Transverse colon (tissue), 4 donors: ENCODE measurements at places on chromosomes 3 and 15.

- no peak for DNase-seq
Measured at GRCh38 chr3:189790658-189791057, 159.5 kb downstream of the TP63 start.

DNA sequence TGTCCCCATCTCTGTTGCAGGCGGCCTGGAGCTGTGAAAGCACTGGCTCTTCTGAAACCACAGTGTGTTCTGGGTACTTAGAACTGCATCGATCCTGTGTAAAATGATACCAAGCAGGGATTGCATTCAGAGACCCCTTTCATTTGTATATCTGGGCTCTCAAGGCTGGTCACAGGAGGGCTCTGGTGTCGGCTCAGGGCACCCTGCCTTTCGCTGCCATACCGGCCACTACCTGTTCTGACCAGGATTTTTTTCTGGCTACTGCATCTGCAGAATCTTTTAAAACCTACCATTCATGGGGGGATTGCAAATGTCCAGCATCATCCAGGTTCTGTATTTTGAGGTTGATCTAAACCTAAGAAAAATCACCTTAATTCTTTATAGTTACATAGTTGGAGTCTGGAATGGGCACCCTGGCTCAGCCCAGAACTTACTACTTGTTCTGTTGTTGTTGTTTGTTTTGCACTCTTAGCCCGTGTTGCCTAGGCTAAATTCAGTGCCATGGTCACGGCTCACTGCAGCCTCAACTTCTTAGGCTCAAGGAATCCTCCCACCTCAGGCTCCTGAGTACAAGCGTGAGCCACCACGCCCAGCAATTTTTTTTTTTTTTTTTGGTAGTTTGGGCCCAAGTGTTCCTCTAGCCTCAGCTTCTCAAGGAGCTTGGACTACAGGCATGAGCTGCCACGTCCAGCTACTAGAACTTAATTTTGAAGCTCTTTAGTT lies 52.7 kb downstream of the TRIM71 start:
- DNase-seq: no peak

DNA sequence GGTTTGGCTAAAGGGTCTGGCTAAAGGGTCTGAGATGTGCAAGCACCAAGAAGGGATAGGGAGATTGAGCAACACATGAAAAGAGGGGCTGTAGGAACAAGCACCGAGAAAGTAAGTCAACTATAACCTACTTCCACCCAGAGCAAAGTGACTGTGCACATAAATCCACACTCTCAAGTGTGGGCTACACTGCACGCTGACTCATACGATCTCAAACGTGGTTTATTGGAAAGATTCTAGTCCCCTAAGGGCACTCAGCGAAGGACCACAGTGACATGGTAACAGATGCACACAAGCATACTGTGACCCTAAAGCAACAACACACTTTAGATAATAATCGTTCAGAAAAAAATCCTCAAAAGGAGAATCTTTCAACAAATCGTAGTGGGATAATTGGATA lies 48.0 kb downstream of the EHHADH start:
- DNase-seq: no peak

DNA sequence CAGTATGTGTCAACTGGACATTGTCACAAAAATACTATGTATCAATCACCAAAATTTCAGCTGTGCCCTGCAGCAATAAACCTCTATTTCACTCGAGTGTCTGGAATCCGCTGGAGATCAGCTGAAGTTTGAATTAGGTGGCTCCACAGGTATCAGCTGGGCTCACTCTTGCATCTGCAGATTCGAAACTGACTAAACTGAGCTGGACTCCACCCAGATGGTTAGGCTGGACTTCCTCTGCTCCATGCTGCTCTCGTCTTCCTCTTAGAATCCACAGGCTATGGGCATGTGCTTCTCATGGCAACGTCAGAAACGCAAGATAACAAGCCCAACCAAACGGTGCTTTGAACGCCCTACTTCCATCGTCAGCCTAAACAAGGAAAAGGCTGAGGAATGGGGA lies 565.3 kb upstream of the ROBO2 start:
- no peak for DNase-seq
